ENCODE measurements at places on chromosomes 2 and 18. TPM values are rescaled to one million over a fixed set of nuclear protein-coding genes. Genes with fewer than 3 reads are reported as not detected.

The PIKFYVE gene
- polyA plus RNA-seq: 13.5 TPM

The ABCG5 gene
- polyA plus RNA-seq: not detected

The SNTG2 gene
- not detected for polyA plus RNA-seq

The LRRTM1 gene
- not detected for polyA plus RNA-seq

The LDLRAD4 gene
- not detected for polyA plus RNA-seq

The NCKAP5 gene
- polyA plus RNA-seq: 3.0 TPM

The TYW5 gene
- polyA plus RNA-seq: 6.9 TPM

The ANKRD23 gene
- 1.4 TPM for polyA plus RNA-seq

The UGT1A3 gene
- 1.8 TPM for polyA plus RNA-seq

The PLCL1 gene
- 0.01 TPM for polyA plus RNA-seq

The C2orf74 gene
- 24.3 TPM for polyA plus RNA-seq

The DNAJC5G gene
- polyA plus RNA-seq: not detected

The PLEK gene
- polyA plus RNA-seq: 0.28 TPM

The ASNSD1 gene
- polyA plus RNA-seq: 30.7 TPM

The HNMT gene
- 6.8 TPM for polyA plus RNA-seq

The CPO gene
- 0.25 TPM for polyA plus RNA-seq

The KIAA2012 gene
- polyA plus RNA-seq: not detected

The SERPINB4 gene
- 0.52 TPM for polyA plus RNA-seq

The MYCN gene
- polyA plus RNA-seq: not detected

The RASGRP3 gene
- polyA plus RNA-seq: 0.97 TPM

The CD28 gene
- polyA plus RNA-seq: not detected

The ALPI gene
- polyA plus RNA-seq: not detected

The NLRC4 gene
- not detected for polyA plus RNA-seq

The MARCO gene
- polyA plus RNA-seq: 0.17 TPM

The SERPINB2 gene
- 555 TPM for polyA plus RNA-seq

The ABHD1 gene
- polyA plus RNA-seq: not detected

The TXNDC9 gene
- 46.4 TPM for polyA plus RNA-seq

The ATAD2B gene
- 4.4 TPM for polyA plus RNA-seq

The EGR4 gene
- not detected for polyA plus RNA-seq

The DYSF gene
- 12.9 TPM for polyA plus RNA-seq

The ZNF892 gene
- 1.6 TPM for polyA plus RNA-seq

The VIT gene
- polyA plus RNA-seq: 0.75 TPM

The PDE11A gene
- polyA plus RNA-seq: 0.01 TPM

The ADCYAP1 gene
- polyA plus RNA-seq: not detected

The CELF4 gene
- not detected for polyA plus RNA-seq

The STPG4 gene
- not detected for polyA plus RNA-seq

The ACVR1C gene
- 0.20 TPM for polyA plus RNA-seq

The IL1F10 gene
- polyA plus RNA-seq: 0.37 TPM

The TTC39C gene
- 25.0 TPM for polyA plus RNA-seq

The WDR43 gene
- polyA plus RNA-seq: 125 TPM

The ELOA2 gene
- not detected for polyA plus RNA-seq

The HMSD gene
- 0.94 TPM for polyA plus RNA-seq

The MROH2A gene
- polyA plus RNA-seq: 0.17 TPM

The DYNAP gene
- polyA plus RNA-seq: 0.07 TPM

The GDF7 gene
- polyA plus RNA-seq: not detected

The CKAP2L gene
- 1.2 TPM for polyA plus RNA-seq

The MAL gene
- polyA plus RNA-seq: not detected

The CYS1 gene
- polyA plus RNA-seq: 0.14 TPM

The CYP27C1 gene
- polyA plus RNA-seq: 7.9 TPM

The NYAP2 gene
- polyA plus RNA-seq: not detected

The DUSP19 gene
- polyA plus RNA-seq: 1.1 TPM

The LRATD1 gene
- 4.3 TPM for polyA plus RNA-seq

The MOGAT1 gene
- not detected for polyA plus RNA-seq

The CTAGE1 gene
- polyA plus RNA-seq: not detected

The ZAP70 gene
- 7.3 TPM for polyA plus RNA-seq

The KCNE4 gene
- polyA plus RNA-seq: 0.01 TPM

The INPP4A gene
- polyA plus RNA-seq: 10.7 TPM
